ENCODE measurements at places on chromosomes 2 and 18. TPM values are rescaled to one million over a fixed set of nuclear protein-coding genes. Genes with fewer than 3 reads are reported as not detected.

The CELF4 gene
- not detected for total RNA-seq

The UGT1A5 gene
- total RNA-seq = not detected

The CCDC178 gene
- not detected for total RNA-seq

The ALK gene
- not detected for total RNA-seq

The EGR4 gene
- total RNA-seq = 1.1 TPM

The ARL4C gene
- 10.4 TPM for total RNA-seq

The AQP4 gene
- total RNA-seq = 0.08 TPM

The MAPK4 gene
- total RNA-seq = not detected

The SLC9A4 gene
- total RNA-seq = not detected

The AP1S3 gene
- total RNA-seq = 18.4 TPM

The IL36B gene
- total RNA-seq = not detected

The CCDC68 gene
- not detected for total RNA-seq

The BOK gene
- 0.19 TPM for total RNA-seq

The IGFBP5 gene
- 1.8 TPM for total RNA-seq

The OLA1 gene
- total RNA-seq = 142 TPM

The GALNT14 gene
- total RNA-seq = 1.3 TPM

The DRC1 gene
- not detected for total RNA-seq

The KCNK3 gene
- 0.16 TPM for total RNA-seq

The TSPYL6 gene
- not detected for total RNA-seq

The RAB6C gene
- not detected for total RNA-seq

The DUSP19 gene
- total RNA-seq = 1.2 TPM

All from activated T-cell treated with anti-CD3 and anti-CD28 coated beads, Interleukin-2, amount 50 U/mL, for 4 hours (primary cell).